ENCODE measurements at places on chromosomes 5 and 9.

- no peak for DNase-seq
Measured at GRCh38 chr9:120571443-120572257, 8.3 kb downstream of the CDK5RAP2 start.

DNA sequence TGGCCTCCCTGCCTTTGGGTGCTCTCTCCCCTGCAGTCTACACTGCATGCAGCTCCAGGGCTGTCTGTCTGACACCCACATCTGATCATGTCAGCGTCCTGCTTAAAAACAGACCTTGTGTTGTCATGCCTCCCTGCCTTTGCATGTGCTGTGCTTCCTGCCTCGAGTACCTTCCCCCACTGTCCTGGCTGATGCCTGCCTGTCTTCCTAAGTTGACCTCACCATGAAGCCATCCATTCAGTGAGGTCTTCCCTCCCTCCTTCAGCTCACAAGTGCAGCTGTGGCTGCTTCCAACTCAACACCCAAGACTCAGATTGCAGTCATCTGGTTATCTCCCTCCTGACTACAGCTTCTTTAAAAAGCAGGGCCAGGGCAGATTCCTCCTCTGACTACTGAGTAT lies 5.5 kb downstream of the ANGPTL2 start:
- no peak for DNase-seq

DNA sequence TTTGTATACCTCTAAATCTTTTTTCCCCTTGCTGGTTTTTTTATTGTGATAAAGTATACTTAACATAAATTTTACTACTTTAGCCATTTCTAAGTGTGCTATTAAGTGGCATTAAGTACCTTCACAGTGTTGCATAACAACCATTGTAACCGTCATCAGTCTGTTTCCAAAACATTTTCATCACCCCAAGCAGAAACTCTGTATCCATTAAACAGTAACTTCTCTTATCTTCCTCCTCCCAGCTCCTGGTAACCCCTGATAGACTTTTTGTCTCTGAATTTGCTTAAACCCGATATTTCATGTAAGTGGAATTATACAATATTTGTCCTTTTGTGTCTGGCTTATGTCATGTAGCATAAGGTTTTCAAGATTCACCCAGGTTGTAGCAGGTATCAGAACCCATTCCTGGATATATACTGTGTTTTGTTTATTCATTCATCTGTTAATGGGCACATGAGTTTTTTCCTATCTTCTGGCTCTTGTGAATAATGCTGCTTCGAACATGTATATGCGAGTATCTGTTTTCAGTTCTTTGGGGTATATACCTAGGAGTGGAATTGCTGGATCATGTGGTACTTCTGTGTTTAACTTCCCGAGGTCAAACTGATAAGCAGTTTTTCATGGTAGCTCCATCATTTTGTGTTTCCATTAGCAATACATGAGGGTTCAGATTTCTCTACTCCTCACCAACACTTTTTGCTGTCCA lies 66.4 kb downstream of the EHMT1 start:
- DNase-seq = no peak

DNA sequence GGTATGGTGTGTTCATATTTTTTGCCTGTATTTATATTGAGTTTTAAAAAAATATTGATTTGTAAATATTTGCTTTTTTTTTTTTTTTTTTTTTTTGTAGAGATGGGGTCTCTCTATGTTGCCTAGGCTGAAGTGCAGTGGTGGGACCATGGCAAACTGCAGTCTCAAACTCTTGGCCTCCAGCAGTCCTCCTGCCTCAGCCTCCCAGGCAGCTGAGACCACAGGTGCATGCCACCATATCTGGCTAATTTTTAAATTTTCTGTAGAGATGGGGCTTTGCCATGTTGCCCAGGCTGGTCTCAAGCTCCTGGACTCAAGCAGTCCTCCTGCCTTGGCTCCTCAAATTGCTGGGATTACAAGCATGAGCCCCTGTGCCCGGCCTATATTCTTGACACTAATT lies 78.3 kb downstream of the RASGRF2 start:
- DNase-seq = no peak

DNA sequence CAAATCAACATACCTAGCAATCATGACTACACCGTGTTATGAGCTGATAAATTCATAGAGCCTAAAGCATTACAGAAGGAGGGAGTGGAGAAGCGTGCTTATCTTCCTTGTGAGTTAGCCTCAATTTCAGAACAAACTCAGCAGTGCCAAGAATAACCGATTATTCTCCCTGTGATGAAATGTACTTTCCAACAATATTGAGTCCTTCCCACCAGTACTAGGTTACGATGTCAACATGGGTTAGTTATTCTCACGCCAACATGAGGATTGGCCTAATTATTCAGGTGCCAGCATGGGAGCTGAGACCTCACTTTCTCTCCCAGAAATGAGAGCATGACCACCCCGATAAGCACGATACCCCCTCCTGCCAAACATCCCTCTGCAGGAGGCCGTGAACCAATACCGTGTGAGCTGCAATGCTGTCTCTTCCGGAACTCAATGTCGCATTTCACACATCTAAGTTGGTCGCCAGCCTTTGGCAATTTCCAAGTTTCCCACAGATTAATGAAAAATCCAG lies 193.7 kb downstream of the ENC1 start:
- no peak for DNase-seq

GRCh38 chr9:77598524-77598923 lies 49.6 kb downstream of the GNA14 start:
- peak; percentile 63 for DNase-seq

- no peak for DNase-seq
Measured at GRCh38 chr5:58393716-58394115, 66.2 kb downstream of the PLK2 start.

GRCh38 chr5:66967102-66967501 lies 229.5 kb downstream of the CD180 start:
- no peak for DNase-seq

DNA sequence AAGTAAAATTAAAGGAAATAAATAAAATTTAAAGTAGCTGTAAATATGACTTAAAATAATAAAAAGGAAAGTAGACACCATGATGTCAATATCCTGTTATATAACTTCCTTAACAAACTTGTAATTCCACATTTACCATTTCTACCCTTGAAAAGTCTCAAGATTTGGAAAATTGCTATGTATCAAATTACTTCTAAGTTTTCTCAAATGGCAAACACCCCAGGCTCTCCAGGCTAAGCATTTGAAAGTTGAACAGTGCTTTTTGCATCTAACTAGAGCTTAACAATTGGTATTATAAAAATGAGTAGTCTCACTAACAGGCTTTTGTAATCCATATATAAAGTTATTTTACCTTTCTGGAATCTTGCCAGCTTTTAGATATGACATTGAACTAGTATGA lies 41.5 kb upstream of the MACIR start:
- no peak for DNase-seq

- no peak for DNase-seq
Measured at GRCh38 chr9:23663946-23664345, 162.1 kb downstream of the ELAVL2 start.

GRCh38 chr5:176388444-176389134 lies at the start of the genes HIGD2A and NOP16:
Gene HIGD2A (plus strand): TSS chr5:176388751. CDS start chr5:176388820, 69 bp downstream.
Gene NOP16 (minus strand): TSS chr5:176388598. CDS start chr5:176388539, 59 bp downstream.
- DNase-seq = peak; percentile 98

GRCh38 chr5:948472-949274 lies 56.0 kb downstream of the TRIP13 start:
- no peak for DNase-seq

DNA sequence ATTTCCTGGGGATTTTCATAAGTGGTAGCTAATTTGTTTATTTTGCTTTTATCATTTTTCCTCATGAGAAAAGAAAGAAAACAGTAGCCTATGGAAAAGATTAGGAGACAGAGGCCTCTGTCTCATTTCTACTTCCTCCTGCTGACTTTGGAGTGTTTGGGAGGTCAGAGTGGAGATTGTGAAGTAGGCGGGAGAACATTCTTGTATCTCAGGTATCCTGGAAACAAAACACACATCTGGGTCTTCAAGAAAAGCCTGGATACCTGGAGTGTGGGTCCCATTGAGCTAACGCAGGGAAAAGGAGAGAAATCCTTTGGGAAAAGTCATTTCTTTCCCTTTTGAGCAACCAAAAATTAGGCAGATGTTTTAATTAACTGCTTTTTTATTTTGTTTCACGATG lies 161.5 kb upstream of the DMAC1 start:
- DNase-seq = no peak

DNA sequence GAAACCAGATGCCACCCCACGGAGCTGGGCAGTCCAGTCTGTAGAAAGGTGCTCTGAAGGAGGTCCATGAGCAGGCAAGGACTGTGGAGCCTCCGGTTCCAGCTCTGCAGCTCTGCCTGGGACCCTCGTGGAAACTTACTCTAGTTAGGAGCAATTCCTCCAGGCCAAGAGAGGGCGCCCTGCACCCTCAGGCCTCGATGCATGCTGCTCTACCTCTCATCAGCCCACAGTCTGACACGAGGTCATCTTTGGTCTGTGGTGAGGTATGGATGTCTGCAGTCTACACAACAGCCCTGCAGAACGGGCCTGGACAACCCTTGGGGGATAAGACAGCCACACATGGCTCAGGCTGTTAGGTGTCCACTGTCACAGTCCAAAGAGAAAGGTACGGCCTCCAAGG lies 50.6 kb upstream of the UBTD2 start:
- DNase-seq = no peak

DNA sequence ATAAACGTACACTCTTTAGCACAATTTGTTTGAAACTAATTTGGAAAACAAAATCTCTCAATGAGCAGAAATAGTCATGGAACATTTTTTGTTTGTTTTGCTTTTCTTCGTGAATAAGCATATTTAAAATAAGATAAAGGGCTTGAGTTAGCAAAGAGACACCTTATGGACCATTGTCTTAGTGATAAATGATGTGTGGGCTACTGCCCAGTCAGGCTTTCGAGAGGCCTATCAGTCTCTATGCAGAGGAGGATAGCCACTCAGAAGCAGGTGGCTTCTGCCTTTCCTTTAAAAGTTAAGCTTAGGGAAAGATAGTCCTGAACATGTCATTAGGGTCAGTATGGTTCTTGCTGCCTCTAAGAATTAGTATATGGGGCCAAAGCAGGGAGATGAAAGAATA lies 2.1 kb upstream of the ARL15 start:
- no peak for DNase-seq

GRCh38 chr5:132479111-132479951 lies 11.2 kb downstream of the IRF1 start:
- DNase-seq = no peak

DNA sequence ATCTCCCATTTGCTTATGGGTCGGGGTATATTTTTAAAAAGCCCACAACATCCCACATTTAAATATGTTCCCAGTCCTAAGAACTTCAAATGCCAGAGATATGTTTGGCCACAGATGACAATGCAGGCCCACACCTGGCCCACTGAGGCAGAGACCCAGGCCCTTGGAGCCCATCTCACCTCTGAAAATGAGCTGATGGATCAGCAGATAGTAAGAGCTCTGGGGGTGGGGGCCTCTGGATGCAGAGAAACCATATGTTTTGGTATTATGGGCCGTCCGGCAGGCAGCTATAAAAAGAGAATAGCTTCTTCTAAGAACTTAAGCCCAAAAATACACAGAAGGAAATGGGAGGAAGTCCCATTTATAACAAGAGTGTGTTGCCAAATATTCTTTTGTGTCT lies 256.0 kb downstream of the GRIA1 start:
- DNase-seq = no peak

DNA sequence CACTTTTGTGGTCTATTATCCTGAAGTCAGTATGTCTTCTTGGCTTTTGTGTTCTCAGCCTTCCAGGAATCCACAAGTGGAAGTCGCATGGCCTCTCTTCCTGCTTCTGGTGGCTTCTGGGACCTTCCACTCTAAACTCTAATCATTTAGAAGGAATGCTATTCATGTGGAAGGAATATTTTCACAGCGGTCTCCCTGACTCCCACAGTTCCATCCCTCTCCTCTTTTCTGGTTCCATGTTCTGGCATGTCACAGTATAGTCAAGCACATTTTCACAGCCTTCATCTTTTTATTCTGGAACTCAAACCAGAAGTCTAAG lies 7.3 kb upstream of the RAI14 start:
- DNase-seq = no peak
